Activated CD4-positive, alpha-beta T cell treated with anti-CD3 and anti-CD28 coated beads for 48 hours (primary cell): ENCODE measurements at places on chromosomes 7 and 10.

DNA sequence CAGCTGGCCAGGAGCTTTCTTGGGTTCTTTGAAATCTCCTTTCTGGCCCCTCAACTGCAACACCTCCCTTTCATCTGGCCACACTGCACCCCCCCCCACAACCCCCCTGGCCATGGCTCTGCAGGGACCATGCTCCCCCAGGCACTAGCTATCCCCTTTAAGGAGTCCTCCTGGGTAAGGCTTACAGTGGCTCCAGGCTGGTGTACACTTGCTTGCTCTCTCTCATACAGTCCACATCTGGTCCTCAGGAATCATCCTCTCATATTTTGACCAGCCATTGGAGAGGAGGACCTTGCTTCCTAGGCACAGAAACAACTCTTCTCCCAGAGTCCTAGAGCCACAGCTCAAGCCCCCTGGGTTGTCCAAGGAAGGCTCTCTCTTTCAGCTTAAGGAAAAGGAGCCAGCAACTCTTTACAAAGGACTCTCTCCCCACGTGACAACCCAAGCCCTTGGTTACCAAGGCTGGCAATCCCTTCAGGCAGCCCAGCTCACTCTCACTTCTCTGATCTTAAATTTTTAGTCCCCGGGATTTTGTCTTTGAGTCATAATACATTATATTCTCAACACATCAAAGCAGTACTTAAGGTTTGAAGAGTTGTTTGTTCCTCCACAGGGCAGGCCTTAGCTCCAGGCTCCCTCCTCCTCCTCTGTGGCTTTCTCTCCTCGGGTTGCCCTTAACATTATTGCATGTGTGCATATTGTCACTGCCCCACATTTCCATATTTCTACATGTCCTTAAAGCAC, 9.9 kb downstream of the GARIN1A start:
- no peak for DNase-seq

DNA sequence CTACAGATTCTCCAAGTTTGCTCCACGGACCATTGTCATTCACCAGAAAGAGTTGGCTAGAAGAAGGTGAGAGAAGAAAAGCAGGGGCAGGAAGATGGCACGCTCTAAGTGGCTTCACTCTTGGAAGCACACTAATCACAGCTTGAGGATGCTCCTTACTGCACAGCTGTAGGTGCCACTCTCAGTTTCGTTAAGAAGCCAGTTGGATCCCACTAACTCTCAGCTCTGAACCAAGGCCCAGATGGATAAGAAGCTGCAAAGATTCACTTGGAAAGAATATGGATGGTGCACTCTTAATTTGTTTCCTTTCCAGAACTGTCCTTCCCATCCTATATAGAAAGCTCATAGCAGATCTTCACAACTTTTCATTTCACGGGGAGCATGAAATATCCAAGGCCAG, 94.5 kb upstream of the AGK start:
- no peak for DNase-seq

GRCh38 chr7:115217373-115217772, 295.5 kb downstream of the MDFIC start:
- no peak for DNase-seq

DNA sequence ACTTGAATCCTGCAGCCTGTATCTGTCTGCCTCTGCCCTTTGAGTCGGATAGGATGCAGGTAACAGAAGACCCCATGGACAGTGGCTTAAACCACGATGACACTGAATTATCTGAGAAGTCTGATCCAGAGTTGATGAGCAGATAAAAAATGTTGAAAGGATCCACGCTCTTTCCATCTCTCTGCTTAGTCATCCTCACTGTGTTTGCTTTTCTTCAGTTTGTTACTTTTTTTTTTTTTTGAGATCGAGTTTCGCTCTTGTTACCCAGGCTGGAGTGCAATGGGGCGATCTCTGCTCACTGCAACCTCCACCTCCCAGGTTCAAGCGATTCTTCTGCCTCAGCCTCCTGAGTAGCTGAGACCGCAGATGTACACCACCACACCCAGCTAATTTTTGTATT, 36.9 kb upstream of the GOLGA7B start:
- no peak for DNase-seq

DNA sequence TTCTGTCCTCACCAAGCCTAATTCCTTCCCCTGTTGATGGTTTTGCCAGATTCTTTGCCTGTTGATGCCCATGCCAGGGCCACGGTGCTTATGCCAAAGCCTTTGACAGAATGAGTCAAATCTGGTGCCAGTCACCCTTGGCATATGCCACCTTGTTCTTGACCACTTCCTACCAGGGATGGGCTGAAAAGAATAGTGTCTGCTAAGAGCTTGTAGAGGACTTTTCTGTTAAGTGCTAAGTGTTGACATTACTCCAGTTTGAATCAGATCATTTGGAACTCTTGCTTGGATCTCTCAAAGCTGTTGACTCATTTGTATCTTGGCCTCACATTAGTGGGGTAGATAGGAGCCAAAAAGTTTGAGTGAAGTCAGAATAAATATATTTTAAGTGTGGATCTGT, 661.2 kb downstream of the AUTS2 start:
- no peak for DNase-seq

- peak; percentile 73 for DNase-seq
Measured at GRCh38 chr7:87876869-87877234, 559 bp downstream of the DBF4 start.

GRCh38 chr7:11931307-11931706, 99.3 kb upstream of the THSD7A start:
- no peak for DNase-seq

DNA sequence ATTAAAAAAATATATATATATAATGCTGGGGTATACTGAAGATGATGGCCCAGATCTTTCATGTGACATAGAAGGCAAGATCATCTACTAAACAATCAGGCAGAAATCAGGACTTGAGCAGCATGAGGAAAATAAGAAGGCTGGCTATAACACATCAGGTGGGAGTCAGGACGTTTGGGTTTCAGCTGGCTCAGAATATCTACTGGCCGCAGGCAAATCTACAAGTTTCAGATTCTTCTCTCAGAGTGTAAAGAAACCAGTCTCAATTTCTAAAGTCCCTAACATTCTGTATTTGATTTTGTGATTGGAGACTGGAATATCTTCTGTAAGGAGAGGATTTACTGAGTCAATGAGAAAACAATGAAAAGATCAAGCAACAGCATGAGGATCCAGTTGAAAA, 37.7 kb upstream of the FAM3C start:
- DNase-seq: no peak

GRCh38 chr7:38656968-38657367, 25.8 kb upstream of the AMPH start:
- no peak for DNase-seq

- DNase-seq: no peak
Measured at GRCh38 chr10:49622426-49623425, 8.9 kb downstream of the CHAT start.
